ENCODE measurements at places on chromosomes 2 and 18.

GRCh38 chr2:41965909-41966295, 81.9 kb upstream of the PKDCC start:
- no peak for DNase-seq

GRCh38 chr2:102606353-102606752, 13.0 kb upstream of the SLC9A2 start:
- DNase-seq = no peak

DNA sequence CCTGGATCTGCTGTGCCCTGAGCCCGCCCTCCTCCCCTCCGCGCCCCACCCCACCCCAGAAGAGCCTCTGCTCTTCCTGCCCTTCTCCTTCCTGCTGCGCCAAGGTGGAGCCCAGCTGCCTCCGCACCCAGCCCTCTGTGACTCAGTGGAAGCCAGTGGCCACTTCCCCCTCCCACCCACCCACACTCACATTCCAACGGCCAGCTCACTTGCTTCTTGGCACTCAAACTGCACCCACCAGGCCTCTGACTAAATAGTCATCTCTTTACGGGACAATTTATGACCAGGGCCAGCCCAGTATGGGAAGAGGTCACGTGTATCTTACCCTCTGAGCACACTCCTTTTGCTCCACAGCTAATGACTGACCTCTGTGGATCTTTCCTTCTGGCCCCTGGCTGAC, 150.4 kb upstream of the SLC1A4 start:
- DNase-seq = no peak

GRCh38 chr2:162710287-162710890, 128.2 kb downstream of the KCNH7 start:
- DNase-seq = no peak

GRCh38 chr2:40592218-40592617, 140.3 kb upstream of the SLC8A1 start:
- no peak for DNase-seq

DNA sequence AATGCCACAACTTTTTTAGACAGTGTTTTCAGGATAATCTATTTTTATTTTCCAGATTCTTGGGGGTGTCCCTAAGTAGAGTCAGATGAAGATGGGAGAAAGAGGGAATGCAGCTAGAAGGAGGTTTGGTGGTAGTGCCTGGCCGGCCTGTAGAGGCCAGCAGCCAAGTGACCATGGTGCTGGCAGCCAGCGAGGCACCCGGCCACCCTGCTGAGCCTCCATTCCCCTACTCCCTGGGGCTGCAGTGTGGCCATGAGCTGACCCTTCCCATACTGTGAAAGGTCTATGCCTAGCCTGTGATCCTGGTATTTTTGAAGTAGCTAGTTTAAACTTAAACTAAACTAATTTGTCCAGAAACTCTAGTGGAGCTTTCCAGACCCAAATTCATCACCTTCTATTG, 268.6 kb downstream of the CYRIA start:
- DNase-seq = no peak

- no peak for DNase-seq
Observed at GRCh38 chr2:216992056-216992675, 132.3 kb upstream of the TNP1 start.

DNA sequence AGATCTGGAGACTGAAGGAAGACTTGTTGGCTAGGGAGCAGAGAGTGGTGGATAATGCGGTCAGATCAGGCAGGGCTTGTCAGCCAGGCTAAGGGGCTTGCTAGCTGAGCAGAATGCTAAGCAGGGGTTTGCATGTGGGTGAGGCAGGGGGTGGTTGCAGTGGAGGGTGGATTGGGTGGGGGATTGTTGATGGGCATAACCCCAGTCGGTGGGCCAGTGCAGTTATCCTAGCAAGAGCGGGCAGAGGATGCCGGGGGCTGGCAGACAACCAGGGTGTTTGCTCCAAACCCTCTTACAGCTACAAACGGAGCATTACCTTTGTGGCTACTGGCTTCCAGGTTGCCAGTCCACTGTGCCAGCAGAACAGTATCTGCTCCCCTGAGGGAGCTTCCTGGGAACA, 131.5 kb upstream of the LGALSL start:
- DNase-seq = no peak

- DNase-seq = no peak
Observed at GRCh38 chr2:84959095-84959565, 11.8 kb upstream of the KCMF1 start.

DNA sequence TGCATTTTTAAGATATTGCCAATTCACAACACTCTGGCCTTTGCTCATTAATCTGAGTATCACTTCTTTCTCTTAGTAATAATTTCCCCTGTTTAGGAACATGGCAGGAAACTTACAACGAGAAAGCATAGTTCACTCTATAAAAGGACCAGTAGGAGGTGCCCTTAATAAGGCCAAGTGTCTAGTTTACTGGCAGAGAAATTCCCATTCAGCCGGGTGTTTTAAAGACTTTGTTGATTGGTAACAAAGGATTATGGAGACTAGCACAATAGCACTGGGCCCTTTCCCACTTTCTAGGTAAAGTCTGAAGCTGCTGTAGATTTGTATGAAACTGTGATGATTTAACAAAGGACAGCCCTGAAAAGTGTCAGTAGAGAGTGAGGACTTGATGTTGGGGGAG, 3.1 kb downstream of the DCC start:
- no peak for DNase-seq

GRCh38 chr18:10249270-10249669, 205.2 kb upstream of the APCDD1 start:
- no peak for DNase-seq

- no peak for DNase-seq
Observed at GRCh38 chr2:25369439-25369838, 27.7 kb upstream of the DNMT3A start.

- no peak for DNase-seq
Observed at GRCh38 chr2:109196081-109196875, 67.3 kb downstream of the SH3RF3 start.

GRCh38 chr2:207937823-207938222, 87.5 kb downstream of the PLEKHM3 start:
- no peak for DNase-seq

DNA sequence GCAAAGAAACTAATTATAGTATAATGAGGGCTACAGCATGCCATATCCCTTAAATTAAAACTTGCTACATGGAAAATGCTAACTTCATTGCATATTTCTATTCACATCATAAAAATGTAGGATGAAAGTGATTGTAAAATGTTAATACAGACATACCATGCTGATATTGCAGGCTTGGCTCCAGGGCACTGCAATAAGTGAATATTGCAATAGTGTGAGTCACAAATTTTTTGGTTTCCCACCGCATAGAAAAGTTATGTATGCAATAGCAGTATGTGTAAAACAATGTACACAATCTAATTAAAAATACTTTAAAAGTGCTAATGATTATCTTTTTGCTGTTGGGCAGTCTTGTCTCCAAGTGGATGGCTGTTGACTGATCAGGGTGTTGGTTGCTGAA, 162.1 kb downstream of the CD8B2 start:
- DNase-seq = no peak

- DNase-seq = no peak
Observed at GRCh38 chr2:147826278-147827087, 18.3 kb upstream of the ACVR2A start.

- DNase-seq = no peak
Observed at GRCh38 chr2:237429753-237430152, 15.8 kb upstream of the COL6A3 start.

GRCh38 chr2:148622366-148622765, 22.2 kb upstream of the EPC2 start:
- DNase-seq = no peak

- no peak for DNase-seq
Observed at GRCh38 chr18:12606592-12607315, 51.2 kb downstream of the SPIRE1 start.

GRCh38 chr2:136156411-136156810, 38.5 kb upstream of the CXCR4 start:
- DNase-seq = no peak

GRCh38 chr18:55213586-55213985, 254.3 kb upstream of the CCDC68 start:
- no peak for DNase-seq

GRCh38 chr18:55585920-55586561, 2.0 kb downstream of the TCF4 start:
- DNase-seq = no peak

DNA sequence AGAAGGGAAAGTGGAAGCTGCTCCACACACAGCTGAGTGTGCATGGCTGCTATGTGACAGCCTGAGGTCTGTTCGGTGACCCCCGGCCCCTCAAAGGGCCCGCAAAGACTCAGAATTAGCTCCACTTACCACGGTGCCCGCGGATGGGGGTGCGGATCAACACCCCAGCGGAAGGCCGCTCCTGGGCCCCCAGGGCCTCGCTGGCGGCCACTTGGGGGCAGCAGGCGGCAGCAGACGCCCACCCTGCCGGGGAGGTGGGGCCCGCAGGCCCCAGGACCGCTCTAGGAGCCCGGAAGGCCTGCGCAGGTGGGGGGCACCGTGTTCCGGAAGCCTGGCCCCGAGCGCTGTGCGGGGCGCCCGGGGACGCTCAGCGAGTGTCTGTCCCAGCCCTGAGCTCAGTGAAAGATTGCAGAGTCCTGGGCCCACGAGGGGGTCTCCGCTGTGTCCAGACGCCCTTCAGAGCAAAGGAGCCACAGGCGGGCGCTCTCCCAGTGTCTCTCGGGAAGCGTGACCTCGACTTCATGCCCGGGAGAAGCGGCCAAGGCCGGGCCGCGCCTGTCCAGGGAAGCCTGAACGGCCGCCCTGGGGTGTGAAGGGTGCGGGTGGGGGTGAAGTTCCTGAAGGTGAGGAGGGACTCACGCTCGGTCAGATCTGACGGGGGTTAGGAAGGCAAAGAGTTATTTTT, 118.7 kb downstream of the VAPA start:
- DNase-seq = peak; percentile 42

- no peak for DNase-seq
Observed at GRCh38 chr18:31942291-31942998, 483 bp downstream of the TRAPPC8 start.

DNA sequence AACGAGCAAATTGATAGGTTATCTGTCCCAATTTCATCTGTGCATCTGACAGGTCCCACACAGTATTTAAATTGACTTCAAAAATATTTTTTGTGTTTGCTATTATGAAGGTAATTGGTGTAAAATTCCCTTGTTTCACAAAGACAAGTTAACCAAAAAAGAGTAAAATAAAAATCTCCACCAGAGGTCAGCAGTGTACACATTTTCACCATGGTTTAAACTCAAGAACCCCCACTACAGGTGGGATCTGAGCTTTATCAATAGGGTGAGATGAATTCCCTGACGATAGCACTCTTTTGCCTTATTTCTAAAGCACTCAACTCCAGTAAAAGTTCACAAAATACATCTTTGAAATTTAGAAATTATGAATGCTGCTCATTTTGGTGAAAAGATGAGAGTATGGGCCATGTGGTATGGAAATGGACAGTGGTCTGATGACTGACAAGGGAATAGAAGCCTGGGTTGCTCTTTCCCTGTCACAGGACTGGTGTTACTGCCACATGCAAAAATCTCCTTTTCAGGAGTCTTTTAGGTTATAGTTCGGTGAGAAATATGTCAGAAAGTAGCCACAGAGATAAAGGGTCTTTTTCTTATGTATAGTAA, 68.0 kb downstream of the SERPINB8 start:
- no peak for DNase-seq

DNA sequence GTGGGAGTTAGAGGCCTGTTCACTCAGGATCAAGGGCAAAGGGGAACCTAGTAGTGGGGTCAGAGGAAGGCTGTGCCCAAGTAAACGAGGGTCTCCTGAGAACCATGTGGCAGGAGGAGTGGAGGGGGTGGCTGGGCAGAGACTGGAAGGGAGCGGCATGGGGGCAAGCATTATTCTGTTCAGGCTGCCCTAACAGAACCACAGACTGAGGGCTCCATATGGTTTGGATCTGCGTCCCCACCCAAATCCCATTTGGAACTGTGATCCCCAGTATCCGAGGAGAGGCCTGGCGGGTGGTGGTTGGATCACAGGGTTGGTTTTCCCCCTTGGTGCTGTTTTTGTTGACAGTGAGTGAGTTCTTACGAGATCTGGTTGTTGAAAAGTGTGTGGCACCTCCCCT, 287.0 kb downstream of the PHLPP1 start:
- DNase-seq = no peak

GRCh38 chr2:79087785-79088364, at the start of gene REG1B:
Gene REG1B (minus strand): TSS chr2:79087993. CDS start chr2:79087612, 381 bp downstream.
- DNase-seq = no peak

GRCh38 chr2:190722061-190722759, 73.3 kb downstream of the NAB1 start:
- no peak for DNase-seq

DNA sequence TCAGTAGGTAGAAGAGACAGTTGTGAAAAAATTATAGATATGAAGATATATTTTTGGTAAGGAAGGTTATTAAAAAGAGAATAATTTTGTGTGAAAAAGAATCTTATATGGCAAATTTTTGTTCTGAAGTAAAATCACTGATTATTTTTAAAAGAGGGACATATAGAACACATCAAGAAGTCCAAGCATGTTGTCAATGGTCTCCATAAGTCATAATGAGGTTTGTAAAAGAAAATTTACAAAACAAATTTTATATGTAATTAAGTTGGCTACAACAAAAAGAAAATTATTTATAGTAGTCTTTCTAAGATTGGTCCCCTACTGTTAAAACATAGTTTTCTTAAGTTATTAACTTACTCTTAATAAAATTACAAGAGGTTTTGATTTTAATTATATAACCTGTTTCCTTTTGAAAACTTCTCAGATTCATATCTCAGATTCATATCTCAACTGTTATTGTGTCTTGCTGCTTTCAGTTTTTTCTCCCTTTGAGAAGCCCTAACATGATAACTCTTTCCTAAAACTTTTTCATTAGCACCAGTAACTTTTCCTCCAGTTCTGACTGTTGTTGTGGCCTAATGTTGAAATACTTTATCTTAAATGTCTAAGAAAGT, 81.2 kb downstream of the SH3YL1 start:
- no peak for DNase-seq

DNA sequence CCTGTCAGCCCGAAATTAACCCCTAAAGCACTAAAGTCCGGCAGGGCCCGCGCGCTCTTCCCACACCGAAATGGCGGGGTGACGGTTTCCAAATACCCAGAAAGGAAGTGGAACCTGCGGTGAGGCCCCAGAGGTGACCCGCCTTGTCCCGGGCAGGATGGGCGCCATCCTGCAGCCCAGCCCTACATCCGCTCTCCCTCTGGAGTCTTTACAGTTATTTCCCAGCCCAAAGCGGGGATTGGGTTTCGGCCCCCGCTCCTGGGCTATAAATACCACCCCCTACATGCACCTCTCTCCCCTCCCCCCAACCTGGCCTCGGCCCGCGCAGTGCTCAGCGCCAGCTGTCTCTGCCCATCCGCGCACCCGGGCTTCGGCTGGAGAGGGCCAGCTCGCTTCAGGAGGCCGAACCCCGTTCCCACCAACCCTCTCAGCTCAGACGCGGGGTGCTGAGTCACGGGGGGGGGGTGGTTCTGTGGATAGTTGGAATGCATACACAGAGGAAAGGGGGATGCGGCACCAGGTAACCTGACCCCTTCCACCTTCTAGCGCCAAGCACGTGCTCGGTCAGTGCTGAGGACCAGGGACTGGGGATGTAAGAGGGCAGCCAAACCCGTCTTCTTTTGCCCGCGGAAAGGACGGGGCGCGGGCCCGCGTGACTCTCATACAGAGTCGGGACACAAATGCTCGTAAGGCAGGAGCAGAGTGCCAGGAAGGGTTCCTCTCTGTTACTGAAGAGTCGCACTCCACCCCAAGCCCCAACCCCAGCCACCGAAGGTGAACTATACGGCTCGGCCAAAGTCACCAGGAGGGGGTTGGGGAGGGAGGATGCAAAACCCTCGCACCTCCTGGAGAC, at the start of gene TUBA4B:
TUBA4B (plus strand) TSS at position 344 of the 853 bp plus-strand sequence; CDS start at position 509, 165 bp downstream.
- no peak for DNase-seq

- DNase-seq = no peak
Observed at GRCh38 chr2:70959851-70960832, 18.3 kb upstream of the ANKRD53 start.
